Activated naive CD8-positive, alpha-beta T cell treated with anti-CD3 and anti-CD28 coated beads for 36 hours (primary cell): ENCODE measurements at places on chromosomes 12 and 14.

DNA sequence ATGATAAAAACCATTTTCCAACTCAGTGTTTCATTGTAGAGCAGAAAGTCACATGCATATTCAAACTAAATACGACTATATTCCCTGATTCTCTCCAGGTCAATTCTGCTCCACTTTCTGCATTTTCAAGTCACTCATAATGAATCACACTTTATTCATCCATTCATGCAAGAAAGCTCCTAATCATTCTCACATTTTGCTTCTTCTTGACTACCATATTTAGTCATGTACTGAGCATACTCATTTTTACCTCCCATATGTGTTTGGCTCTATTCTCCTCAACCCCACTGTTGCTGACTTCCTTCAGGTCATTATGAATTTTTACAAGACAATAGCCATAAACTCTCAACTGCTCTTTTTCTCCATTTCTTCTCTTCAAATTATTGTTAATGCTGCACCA is 43.4 kb upstream of the PIK3C2G start:
- H3K27ac ChIP-seq = no peak overlapping the region
- DNase-seq = no peak
- H3K36me3 ChIP-seq = no peaks in the 10 kb centered on the region
- H3K4me3 ChIP-seq = no peak overlapping the region
- no peaks in the 10 kb centered on the region for H3K4me1 ChIP-seq
- H3K27me3 ChIP-seq = no peaks in the 10 kb centered on the region

- no peak for DNase-seq
- peaks cover 6% of the 10 kb centered on the region for H3K4me1 ChIP-seq
- no peak overlapping the region for H3K4me3 ChIP-seq
- no peaks in the 10 kb centered on the region for H3K27me3 ChIP-seq
- no peak overlapping the region for H3K27ac ChIP-seq
- no peaks in the 10 kb centered on the region for H3K36me3 ChIP-seq
Measured at GRCh38 chr14:52365071-52365470, 51.0 kb downstream of the PTGER2 start.

DNA sequence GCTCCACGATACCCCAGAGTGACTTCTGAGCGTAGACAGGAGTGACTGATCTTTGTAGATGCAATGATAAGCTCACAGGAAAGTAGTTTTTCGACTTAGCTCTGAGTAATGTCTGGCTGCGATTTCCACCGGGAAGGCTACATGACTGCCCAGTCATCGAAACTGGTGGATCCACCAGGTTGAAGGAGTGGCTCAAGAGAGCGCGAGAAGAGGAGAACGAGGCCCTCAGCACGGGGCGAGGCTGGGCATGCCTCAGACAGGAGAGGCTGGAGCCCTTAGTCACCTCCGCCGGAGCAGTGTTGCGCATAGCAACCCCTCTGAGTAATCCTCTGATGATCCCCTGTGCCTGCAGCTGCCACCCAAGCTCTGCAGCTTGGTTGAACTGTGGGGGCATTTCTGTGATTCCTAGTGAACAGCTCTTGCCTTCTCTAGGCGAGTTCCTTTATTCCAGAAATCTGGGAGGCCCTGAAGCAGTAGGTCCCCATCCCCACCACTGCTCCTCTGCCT is 25.6 kb downstream of the ELK3 start:
- peaks cover 10% of the 10 kb centered on the region for H3K4me1 ChIP-seq
- DNase-seq = no peak
- H3K36me3 ChIP-seq = peaks cover 15% of the 10 kb centered on the region

- H3K36me3 ChIP-seq = no peaks in the 10 kb centered on the region
- H3K4me1 ChIP-seq = peaks cover 3% of the 10 kb centered on the region
- H3K27me3 ChIP-seq = no peaks in the 10 kb centered on the region
- no peak overlapping the region for H3K27ac ChIP-seq
- no peak overlapping the region for H3K4me3 ChIP-seq
- DNase-seq = no peak
Measured at GRCh38 chr12:15165012-15165659, 56.1 kb downstream of the RERG start.

DNA sequence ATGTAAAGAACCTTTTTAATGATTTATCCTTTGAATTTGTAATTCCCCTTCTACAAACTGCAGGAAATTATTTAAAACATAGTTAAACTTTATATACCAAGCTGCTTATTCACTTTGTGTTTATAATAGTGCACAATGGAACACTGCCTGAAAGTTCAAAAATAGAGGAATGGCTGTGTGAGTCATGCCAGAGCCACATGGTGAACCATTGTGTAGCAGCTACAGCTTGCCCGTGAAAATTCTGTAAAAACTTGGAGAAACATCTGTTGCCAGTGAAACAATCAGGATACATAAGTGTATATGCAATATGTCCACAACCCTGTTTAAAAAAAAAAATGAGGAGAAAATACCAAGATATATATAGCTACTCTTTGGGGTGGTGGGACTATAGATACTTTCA is 59.5 kb downstream of the VEZT start:
- no peak overlapping the region for H3K4me3 ChIP-seq
- H3K36me3 ChIP-seq = peaks cover 16% of the 10 kb centered on the region
- no peaks in the 10 kb centered on the region for H3K4me1 ChIP-seq
- H3K27ac ChIP-seq = no peak overlapping the region

- DNase-seq = no peak
- peak overlapping the region; percentile 88 for H3K27ac ChIP-seq
- H3K36me3 ChIP-seq = peaks cover 20% of the 10 kb centered on the region
- peaks cover 38% of the 10 kb centered on the region for H3K4me1 ChIP-seq
- no peak overlapping the region for H3K4me3 ChIP-seq
Measured at GRCh38 chr12:105036937-105037649, 47.2 kb downstream of the ALDH1L2 start.

- no peaks in the 10 kb centered on the region for H3K4me1 ChIP-seq
- H3K36me3 ChIP-seq = no peaks in the 10 kb centered on the region
- no peak overlapping the region for H3K4me3 ChIP-seq
Measured at GRCh38 chr14:33165144-33165925, 226.7 kb downstream of the NPAS3 start.
